ENCODE measurements at places on chromosomes 16 and 17. TPM values are rescaled to one million over a fixed set of nuclear protein-coding genes. Genes with fewer than 3 reads are reported as not detected.

Gene CLDN7
- total RNA-seq: 0.36 TPM

Gene GUCY2D
- total RNA-seq: not detected

Gene CCL14
- 3.2 TPM for total RNA-seq

Gene KRTAP4-9
- not detected for total RNA-seq

Gene TPSD1
- not detected for total RNA-seq

Gene ANKFN1
- not detected for total RNA-seq

Gene ADGRG3
- 0.54 TPM for total RNA-seq

Gene CLEC18B
- not detected for total RNA-seq

Gene GNAO1
- total RNA-seq: 26.8 TPM

Gene KRTAP9-4
- not detected for total RNA-seq

Gene TNFSF13
- 43.0 TPM for total RNA-seq

Gene C16orf54
- total RNA-seq: 0.17 TPM

Gene AOC3
- total RNA-seq: 6.7 TPM

Gene KRT15
- total RNA-seq: not detected

Gene TSPOAP1
- 11.3 TPM for total RNA-seq

Gene SLC16A11
- total RNA-seq: 0.88 TPM

Gene MATCAP1
- total RNA-seq: 15.1 TPM

Gene EVPL
- 0.04 TPM for total RNA-seq

Gene RGS9
- 0.98 TPM for total RNA-seq

Gene VMO1
- total RNA-seq: 1.9 TPM

Gene SLC7A5
- 1.7 TPM for total RNA-seq

Gene KRT33A
- total RNA-seq: not detected

Gene HAS3
- 1.2 TPM for total RNA-seq

Gene TTYH2
- 20.5 TPM for total RNA-seq

Gene KRTAP17-1
- total RNA-seq: not detected

Gene NUTF2
- 97.4 TPM for total RNA-seq

Gene TBC1D3B
- not detected for total RNA-seq

Gene SLFN11
- total RNA-seq: 21.8 TPM

Gene ADAD2
- total RNA-seq: not detected

Gene KCNH6
- total RNA-seq: not detected

Gene CES4A
- total RNA-seq: 4.6 TPM

Gene MRM3
- total RNA-seq: 24.4 TPM

Gene HS3ST3A1
- 5.0 TPM for total RNA-seq
